Adrenal gland (tissue), 19 donors: ENCODE measurements at places on chromosomes 2 and 18. TPM values are rescaled to one million over a fixed set of nuclear protein-coding genes. Genes with fewer than 3 reads are reported as not detected.
A peak's percentile ranks its signal among the peaks of the same experiment; 100 is the strongest.

The GATA6 gene
- total RNA-seq = 141 TPM

The LHCGR gene
- total RNA-seq = not detected

The KCNJ13 gene
- not detected for total RNA-seq

The GALNT3 gene
- 0.75 TPM for total RNA-seq

DNA sequence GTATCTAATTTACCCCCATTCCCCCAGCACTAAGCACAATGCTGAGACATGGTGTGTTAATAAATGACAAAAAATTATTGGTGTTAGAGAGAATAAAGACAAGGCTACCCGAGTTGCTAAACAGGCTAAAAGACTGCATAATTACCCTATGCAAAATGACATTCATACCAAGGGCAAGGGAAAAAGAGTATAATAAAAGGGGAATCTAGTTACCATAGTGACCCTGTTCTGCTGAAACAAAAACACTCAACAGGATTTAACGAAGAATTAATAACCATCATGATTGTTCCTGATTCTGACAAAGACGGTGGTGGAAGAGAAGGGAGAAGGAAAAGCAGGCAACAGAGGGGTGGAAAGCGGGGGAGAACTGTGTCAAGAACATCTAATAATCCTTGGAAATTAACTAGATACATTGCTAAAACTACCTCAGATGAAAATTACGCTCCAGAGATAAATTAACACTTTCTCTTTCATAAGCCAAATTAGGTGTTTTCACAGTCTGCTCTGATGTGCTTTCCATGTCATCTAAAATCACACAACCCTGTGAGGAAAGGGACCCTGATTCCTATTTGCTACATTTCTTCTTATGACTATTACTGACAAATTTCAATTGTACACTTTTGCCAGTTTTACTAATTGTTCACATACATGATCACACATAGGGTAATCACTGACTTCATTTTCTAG, 25.5 kb downstream of the TTR start:
- H3K27ac ChIP-seq = no peak overlapping the region
- H3K36me3 ChIP-seq = no peaks in the 10 kb centered on the region
- H3K4me3 ChIP-seq = no peak overlapping the region
- H3K27me3 ChIP-seq = no peaks in the 10 kb centered on the region
- DNase-seq = no peak
- H3K4me1 ChIP-seq = no peaks in the 10 kb centered on the region

DNA sequence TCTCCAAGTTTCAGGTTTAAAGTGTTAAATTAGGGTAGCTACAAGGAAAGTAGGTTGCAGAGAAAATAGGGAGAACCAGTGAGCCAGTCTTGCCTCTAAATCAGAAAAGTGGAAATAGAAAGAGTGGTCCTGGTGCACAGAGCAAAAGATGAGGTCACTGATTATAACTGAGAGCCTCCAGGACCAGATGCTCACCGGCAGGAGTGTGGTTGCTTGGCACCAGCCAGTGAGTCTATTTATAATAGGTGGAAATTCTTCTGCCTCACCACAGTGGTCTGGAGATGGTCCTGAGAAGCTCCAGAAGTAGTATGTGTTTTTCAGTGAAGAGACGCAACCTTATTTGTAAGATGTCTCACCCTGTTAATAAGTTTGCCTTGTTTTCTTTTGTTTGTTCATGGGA, 373.9 kb upstream of the KCNJ3 start:
- no peak overlapping the region for H3K4me3 ChIP-seq
- H3K4me1 ChIP-seq = no peaks in the 10 kb centered on the region
- H3K27me3 ChIP-seq = no peaks in the 10 kb centered on the region
- no peak overlapping the region for H3K27ac ChIP-seq

GRCh38 chr2:11473659-11474433, 7.9 kb upstream of the E2F6 start:
- no peak for DNase-seq
- H3K4me1 ChIP-seq = no peaks in the 10 kb centered on the region
- no peaks in the 10 kb centered on the region for H3K36me3 ChIP-seq
- H3K27me3 ChIP-seq = no peaks in the 10 kb centered on the region
- H3K4me3 ChIP-seq = no peak overlapping the region

GRCh38 chr2:37707393-37707792, 36.0 kb upstream of the CDC42EP3 start:
- no peaks in the 10 kb centered on the region for H3K36me3 ChIP-seq
- no peaks in the 10 kb centered on the region for H3K27me3 ChIP-seq
- H3K4me3 ChIP-seq = no peak overlapping the region
- no peak overlapping the region for H3K27ac ChIP-seq
- no peak for DNase-seq

DNA sequence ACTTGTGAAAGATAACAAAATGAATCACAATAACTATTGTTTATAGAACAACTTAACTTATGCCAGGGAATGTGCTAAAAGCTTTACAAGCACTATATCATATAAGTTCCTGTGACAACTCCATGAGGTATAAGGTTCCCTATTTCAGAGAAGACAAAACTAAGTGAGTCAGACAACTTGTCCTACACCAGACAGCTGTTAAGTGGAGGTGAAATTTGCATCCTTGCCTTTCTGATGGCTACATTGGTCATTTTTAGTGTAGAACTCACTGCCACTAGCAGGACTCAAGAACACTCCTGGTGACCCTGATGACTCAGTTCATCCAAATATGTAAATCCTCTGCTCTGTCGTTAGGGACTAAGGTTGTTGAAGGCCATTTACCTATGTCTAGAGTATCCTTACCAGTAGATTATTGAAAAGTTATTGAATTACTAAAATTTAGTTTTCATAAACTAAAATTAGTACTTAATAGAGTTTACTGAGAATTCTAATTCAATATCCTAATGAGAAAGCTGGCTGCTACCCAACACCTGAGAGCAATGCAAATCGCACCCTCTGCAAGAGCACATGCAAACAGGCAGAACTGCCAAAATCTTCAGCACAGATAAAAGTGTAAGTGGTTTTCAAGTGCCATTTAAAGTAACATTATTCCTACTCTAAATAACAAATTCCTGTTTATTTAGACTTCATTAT, 636.2 kb downstream of the NRXN1 start:
- no peak overlapping the region for H3K27ac ChIP-seq
- no peak for DNase-seq
- no peaks in the 10 kb centered on the region for H3K27me3 ChIP-seq
- no peaks in the 10 kb centered on the region for H3K36me3 ChIP-seq

DNA sequence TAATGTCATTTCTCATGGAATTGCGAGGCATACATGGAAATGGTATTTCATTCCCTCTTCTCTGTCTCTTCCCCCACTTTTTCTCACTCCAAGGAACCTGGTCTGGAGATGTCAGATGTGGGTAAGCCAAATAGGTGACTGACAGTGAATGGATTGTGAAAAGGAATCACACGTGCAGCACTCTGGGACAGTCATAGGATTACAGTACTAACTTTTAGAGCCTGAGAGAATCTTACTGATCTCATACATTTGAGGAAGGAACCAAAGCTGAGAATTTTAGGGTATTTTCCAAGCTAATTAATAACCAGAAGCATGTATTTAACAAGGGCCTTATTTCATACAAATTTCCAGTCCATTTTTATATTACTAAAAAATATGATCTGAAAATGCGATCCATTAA, 58.1 kb upstream of the ERBB4 start:
- no peaks in the 10 kb centered on the region for H3K4me1 ChIP-seq
- no peaks in the 10 kb centered on the region for H3K36me3 ChIP-seq
- no peak overlapping the region for H3K27ac ChIP-seq
- DNase-seq = no peak
- no peak overlapping the region for H3K4me3 ChIP-seq

DNA sequence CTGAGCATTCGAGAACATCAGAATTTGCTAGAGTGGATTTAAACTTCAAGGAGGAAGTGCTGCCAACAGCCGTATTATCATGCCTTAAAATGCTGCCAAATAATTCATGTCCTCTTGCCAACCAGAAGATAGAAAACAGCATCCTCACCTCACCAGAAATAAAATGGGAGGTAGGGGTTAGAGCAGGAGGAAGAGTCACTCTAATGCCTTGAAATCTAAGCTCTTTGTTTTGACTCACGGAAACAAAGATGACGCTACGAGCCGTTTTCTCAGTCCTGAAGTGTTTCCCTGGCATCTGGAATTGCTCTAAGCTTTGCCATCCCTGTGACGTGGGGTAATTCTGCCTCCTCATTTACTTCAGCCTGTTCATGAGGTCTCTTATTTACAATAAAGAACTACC, 97.1 kb downstream of the PRPF40A start:
- no peak overlapping the region for H3K27ac ChIP-seq
- DNase-seq = no peak
- no peak overlapping the region for H3K4me3 ChIP-seq
- peaks cover 7% of the 10 kb centered on the region for H3K4me1 ChIP-seq
- H3K27me3 ChIP-seq = no peaks in the 10 kb centered on the region

DNA sequence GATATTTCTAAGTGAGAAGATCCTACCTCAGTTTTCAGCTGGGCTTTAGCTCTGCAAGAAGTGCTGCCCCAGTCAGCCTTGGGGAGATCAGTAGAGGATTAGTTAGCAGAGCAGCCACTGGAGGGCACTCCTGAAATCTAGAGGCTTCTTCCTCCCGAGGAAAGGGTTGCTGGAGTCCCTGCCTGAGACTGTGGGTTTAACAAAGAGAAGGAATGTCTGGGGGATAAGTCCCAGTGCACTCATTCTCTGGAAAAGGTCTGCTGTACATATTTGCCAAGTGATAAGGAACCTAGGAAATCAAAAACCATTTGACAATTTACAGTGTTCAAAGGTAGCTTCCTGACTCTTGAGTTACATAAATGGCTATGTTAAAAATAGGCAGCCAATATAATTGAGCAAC, 207.2 kb downstream of the SLC8A1 start:
- peak; percentile 74 for DNase-seq
- no peak overlapping the region for H3K4me3 ChIP-seq
- no peaks in the 10 kb centered on the region for H3K27me3 ChIP-seq
- no peaks in the 10 kb centered on the region for H3K36me3 ChIP-seq
- H3K4me1 ChIP-seq = no peaks in the 10 kb centered on the region
- H3K27ac ChIP-seq = no peak overlapping the region

GRCh38 chr18:70195014-70195614, 10.4 kb downstream of the RTTN start:
- peak; percentile 9 for DNase-seq
- no peaks in the 10 kb centered on the region for H3K36me3 ChIP-seq
- no peaks in the 10 kb centered on the region for H3K27me3 ChIP-seq
- no peak overlapping the region for H3K4me3 ChIP-seq
- no peak overlapping the region for H3K27ac ChIP-seq

- H3K4me3 ChIP-seq = no peak overlapping the region
- no peak for DNase-seq
- H3K36me3 ChIP-seq = no peaks in the 10 kb centered on the region
- no peaks in the 10 kb centered on the region for H3K27me3 ChIP-seq
- H3K4me1 ChIP-seq = peaks cover 11% of the 10 kb centered on the region
These were observed 52.5 kb upstream of the STAM2 start for GRCh38 chr2:152227969-152228592.

GRCh38 chr18:45166341-45166835, 448.9 kb upstream of the SLC14A2 start:
- DNase-seq = no peak
- H3K27me3 ChIP-seq = no peaks in the 10 kb centered on the region
- H3K27ac ChIP-seq = no peak overlapping the region
